Activated CD8-positive, alpha-beta memory T cell treated with anti-CD3 and anti-CD28 coated beads for 24 hours (primary cell): ENCODE measurements at places on chromosomes 5 and 9.

DNA sequence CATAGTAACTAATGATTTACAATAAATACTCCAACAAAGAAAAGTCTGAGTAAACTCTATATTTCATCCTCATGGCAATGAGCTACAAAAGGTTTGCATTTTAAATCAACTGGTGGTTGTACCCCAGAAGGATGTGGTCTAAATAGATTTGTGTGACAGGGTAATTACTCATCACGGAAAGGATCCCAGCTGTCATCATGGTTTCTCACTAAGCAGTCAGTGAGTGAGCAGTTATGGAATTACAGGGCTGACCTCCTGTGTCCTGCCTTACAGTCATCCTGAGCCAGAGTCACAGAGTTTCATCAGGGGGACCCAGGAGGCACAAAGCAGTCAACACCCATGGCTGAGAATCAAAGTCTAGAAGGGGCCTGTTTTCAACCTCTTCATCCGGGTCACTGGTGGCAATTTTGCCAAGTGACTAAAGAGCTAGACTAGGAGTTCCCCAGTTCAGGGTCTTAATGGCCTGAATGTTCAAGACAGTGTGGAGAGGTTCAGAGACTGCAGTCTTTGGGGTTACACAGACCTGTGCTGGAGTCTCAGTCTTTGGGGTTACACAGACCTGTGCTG is 210.7 kb upstream of the SLC24A2 start:
- peak; percentile 79 for DNase-seq

- no peak for DNase-seq
Measured at GRCh38 chr5:157668356-157668755, 3.0 kb upstream of the C5orf52 start.

DNA sequence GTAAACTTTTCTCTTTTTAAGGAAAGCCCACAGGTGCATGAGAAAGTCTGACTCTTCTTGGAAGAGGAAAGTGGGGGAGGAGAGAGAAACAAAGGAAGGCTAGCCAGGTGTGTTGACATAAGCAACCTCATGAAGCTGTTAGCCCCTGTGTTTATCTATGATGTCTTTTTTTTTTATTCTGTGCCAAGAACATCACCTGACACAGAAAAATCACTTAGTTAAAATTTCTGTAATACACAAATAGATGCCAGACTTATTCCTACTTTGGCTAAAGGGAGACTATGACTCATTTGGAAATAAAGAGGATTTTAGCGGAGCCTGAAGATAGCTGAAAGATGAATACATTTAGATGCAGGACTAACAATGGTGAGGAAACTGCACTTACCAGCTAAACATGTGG is 58.3 kb downstream of the BAAT start:
- DNase-seq, result no peak

DNA sequence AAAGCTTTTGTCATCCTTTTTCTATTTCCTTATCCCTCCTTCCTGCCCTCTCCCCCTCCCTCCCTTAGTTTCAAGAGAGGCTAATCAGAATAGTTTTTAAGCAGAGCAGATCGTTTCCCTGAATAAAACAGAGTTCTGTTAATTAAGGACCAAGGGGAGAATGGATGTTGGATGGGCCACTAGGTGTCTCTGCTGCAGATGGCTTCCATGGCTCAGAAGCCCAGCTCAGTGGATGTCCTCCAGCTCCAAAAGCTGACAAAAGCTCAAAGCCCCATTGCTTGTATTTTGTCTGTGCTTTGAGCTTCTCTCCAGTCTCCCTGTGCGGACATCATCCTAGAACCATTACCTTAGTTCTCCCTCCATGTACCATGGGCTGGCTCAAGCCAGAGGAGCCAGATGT is 21.0 kb upstream of the NPR3 start:
- DNase-seq, result no peak

- no peak for DNase-seq
Measured at GRCh38 chr9:5838884-5839571, 6.1 kb upstream of the ERMP1 start.

- DNase-seq, result no peak
Measured at GRCh38 chr9:95463148-95464060, 53.4 kb downstream of the PTCH1 start.

- DNase-seq, result no peak
Measured at GRCh38 chr5:164869325-164869724, 1363.9 kb downstream of the MAT2B start.

GRCh38 chr5:176959051-176959450 is 47.5 kb downstream of the UIMC1 start:
- DNase-seq, result no peak

DNA sequence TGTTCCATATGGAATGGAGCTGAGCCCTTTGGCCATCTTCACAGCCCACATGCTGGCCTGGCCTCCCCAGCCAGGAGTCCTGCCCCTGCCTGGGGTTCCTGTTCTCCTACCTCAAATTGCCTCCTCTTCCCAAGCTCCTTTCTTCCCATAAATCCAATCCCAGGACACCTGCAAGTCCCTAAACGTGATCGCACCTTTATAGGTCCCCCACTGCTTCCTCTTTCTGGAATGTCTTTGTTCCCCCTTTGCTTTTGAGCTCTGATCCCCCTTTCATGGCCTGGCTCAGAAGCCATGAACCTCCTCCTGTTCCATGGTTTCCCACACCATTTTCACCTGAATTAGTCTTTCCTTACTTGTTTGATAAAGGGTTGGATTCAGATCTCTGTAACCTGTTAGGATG is 68.5 kb downstream of the TRPC7 start:
- no peak for DNase-seq

GRCh38 chr5:20572614-20573013 is 584.6 kb upstream of the CDH18 start:
- DNase-seq, result no peak

GRCh38 chr9:70485273-70485858 is 70.9 kb upstream of the KLF9 start:
- DNase-seq, result no peak

DNA sequence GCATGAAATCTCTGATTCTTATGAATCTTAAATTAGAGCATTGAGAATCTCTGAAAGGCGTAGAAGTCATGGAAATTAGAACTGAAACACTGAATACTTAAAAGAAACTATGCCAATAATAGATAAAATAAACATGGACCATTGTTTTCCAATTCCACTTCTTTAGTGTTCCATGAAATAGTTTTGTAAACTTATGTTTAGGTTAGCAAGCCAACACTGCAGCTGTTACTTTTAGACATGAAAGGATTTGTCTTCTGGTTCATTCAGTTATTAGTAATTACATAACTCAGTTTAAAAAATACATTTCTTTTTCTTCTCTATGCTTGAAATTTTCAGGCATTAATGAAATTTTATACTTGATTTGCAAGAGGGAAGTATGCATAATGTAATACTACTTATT is 733.4 kb upstream of the NUDT12 start:
- DNase-seq, result no peak

- no peak for DNase-seq
Measured at GRCh38 chr9:21311889-21312288, 6.8 kb upstream of the IFNA5 start.

GRCh38 chr5:172556262-172556661 is 84.8 kb upstream of the NEURL1B start:
- no peak for DNase-seq

DNA sequence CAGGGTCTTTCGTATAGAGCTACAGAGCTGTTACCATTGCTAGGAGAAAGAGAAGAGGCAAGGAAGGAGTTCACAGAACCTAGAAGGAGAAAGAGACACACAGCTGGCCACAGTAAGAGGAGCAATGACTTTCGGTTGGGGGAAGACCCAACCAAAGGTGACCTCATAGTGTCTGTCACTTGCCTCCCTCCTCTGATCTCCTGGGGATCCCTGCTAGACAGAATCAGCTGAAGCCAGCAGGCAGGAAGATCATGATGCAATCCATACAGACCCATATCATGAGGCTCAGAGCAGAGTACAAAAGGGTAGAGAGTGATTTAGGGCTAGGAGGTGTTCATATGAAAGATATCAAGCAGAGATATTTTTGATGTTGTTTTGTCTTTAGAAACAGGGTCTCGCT is 26.0 kb upstream of the EPB41L4B start:
- no peak for DNase-seq

- no peak for DNase-seq
Measured at GRCh38 chr5:101943784-101944183, 352.3 kb downstream of the SLCO4C1 start.

DNA sequence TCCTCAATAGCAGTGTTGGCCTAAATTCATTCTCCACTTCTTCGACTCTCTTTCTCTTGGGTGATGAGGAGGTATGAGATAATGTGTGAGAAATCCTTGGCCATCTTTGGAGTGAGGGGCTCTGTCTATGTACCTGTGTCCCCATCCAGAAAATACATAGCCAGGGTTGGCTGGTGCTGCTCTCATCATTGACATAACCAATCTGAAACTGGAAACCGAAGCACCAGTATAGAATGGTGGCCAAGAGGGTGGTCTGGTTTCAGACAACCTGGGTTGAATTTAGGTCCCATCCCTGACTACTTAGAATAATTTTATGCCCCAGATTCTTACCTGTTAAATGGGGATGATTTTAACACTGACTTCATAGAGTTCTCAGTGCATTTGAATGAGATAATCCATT is 208.1 kb downstream of the ARHGAP26 start:
- DNase-seq, result no peak

GRCh38 chr9:79120533-79120932 is 451.2 kb upstream of the TLE4 start:
- no peak for DNase-seq
